Left hindlimb (tissue), 1 donor: ENCODE measurements at places on chromosomes 12 and 14.

- DNase-seq, result no peak
Observed at GRCh38 chr12:11633968-11634367, 15.5 kb upstream of the ETV6 start.

DNA sequence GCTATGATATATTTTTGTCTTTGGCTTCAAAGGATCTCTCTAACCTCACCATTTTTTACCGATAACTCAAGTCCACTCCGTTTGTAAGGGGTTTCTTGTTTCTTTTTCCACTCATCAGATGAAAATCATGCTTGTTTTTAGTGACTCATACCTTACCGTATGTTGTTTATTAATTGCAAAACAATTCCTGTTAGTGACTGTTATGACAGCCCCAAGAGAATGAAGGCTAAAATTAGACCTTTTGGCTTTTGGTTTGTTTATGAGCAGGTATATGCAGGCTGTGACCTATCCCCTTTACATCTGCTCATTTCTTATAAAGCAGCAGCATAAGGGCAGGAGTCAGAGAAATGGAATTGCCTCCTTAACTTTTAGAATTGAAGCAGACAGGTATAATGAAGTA is 319.8 kb downstream of the CEP128 start:
- no peak for DNase-seq

- no peak for DNase-seq
Observed at GRCh38 chr12:22115711-22116110, 69.7 kb downstream of the CMAS start.

GRCh38 chr12:22974865-22975264 is 349.9 kb downstream of the ETNK1 start:
- no peak for DNase-seq

DNA sequence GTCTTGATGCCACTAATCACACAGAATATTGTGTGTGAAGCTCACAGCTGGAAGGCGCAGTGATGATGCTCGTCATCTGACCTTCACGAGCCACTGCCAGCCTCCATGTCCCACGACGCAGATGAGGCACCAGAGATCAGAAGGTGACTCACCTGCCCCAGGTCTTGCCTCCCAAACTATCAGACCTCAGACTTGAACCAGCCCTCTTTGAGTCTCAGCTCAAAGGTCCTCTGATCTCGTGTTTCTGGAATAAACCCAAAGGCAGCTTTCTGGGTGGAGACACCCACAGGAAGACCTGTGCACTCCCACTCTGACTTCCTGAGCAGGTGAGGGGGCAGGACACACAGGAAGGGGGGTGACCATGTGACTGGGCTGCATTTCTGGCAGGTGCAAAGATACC is 19.6 kb upstream of the CHGA start:
- no peak for DNase-seq
